ENCODE measurements at places on chromosomes 7 and 10.

DNA sequence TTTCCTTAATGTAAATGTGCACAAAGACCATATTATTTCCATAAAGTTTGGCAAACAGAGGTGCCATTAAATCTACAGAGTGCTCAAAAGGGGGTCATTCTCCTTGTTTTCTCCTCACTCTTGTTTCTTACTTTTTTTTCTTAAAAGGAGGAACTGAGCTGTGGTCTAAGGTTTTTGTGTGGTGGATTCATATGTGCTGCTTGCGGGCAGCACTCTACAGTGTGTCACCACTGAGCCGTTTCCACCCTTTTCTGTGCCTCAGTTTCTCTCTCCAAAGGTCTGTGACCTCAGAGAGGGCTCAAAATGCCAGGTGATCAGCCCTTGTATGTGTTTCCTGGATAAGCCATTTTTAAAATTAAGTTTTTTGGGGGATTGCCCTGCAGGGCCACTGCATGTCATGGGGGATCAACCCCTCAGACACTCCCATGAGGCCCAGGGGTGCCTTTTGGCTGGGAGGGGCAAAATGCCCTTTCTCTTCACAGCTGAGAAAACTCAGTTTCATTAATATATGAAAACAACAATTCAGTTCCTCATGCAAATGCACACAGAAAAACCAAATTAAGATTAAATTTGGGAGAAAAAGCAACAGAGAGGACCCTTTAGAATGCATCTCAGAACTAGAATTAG lies 56.9 kb upstream of the VOPP1 start:
- no peak for DNase-seq

DNA sequence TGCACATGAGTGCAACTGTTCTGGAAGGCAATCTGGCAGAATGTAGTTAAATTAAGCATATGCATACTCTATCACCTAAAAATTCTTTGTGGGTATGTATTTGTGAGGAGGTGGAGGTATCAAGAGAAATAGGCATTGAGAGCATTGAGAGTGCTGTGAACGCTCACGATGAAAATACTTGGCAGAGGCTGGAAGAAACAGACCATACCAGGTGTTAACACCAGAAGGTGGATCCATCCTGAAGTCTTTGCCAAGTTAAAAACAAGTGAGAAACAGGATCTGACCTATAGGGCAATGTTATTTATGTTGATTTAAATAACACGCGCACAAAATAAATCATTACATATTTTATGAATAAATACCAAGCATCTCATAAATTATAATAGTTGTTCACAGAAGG lies 311.6 kb downstream of the PCLO start:
- DNase-seq = no peak

DNA sequence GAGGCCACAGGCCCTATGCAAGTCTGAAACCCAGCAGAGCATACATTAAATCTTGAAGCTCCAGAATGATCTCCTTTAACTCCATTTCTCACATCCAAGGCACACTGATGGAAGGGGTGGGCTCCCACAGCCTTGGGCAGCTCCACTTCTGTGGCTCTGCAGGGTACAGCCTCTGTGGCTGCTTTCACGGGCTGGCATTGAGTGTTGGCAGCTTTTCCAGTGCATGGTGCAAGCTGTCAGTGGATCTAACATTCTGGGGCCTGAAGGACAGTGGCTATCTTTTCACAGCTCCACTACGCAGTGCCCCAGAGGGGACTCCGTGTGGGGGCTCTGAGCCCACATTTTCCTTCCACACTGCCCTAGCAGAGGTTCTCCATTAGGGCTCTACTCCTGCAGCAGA lies 265.7 kb upstream of the MAGI2 start:
- no peak for DNase-seq

GRCh38 chr7:158051776-158052175 lies 535.8 kb downstream of the PTPRN2 start:
- DNase-seq = no peak

GRCh38 chr10:48404646-48405045 lies 98.2 kb downstream of the MAPK8 start:
- DNase-seq = no peak

GRCh38 chr10:80890146-80890545 lies 352.4 kb downstream of the SH2D4B start:
- no peak for DNase-seq

DNA sequence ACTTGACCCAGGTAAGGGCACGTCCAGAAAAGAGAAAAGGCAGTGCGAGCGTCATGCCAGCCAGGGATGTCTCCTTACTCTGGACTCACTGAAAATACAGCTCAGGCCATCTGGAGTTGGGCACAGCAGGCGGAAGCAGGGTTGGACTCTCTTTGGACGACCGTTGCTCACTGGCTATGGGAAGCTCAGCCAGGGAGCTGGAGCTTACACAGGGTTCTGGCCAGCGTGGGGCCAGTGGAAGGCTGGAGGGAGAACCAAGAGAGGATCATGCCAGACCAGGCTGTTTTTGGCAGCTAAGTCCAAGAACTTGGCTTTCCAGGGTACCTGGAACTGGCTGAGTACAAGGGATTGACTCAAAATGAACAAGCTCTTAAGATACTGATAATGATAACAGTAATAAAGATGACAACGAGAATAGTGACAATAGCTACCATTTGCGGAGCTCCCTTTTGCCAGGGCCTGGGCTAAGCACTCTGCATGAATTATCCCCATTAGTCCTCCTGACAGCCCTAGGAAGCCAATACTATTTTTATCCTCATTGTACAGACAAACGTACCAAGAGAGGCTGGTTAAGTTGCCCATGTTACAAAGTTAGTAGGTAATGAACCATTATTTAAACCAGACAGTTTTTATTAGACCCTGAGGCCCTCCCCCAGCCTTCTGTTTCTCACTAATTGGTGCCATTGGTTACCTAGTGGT lies 177.6 kb downstream of the PTPN20 start:
- no peak for DNase-seq

DNA sequence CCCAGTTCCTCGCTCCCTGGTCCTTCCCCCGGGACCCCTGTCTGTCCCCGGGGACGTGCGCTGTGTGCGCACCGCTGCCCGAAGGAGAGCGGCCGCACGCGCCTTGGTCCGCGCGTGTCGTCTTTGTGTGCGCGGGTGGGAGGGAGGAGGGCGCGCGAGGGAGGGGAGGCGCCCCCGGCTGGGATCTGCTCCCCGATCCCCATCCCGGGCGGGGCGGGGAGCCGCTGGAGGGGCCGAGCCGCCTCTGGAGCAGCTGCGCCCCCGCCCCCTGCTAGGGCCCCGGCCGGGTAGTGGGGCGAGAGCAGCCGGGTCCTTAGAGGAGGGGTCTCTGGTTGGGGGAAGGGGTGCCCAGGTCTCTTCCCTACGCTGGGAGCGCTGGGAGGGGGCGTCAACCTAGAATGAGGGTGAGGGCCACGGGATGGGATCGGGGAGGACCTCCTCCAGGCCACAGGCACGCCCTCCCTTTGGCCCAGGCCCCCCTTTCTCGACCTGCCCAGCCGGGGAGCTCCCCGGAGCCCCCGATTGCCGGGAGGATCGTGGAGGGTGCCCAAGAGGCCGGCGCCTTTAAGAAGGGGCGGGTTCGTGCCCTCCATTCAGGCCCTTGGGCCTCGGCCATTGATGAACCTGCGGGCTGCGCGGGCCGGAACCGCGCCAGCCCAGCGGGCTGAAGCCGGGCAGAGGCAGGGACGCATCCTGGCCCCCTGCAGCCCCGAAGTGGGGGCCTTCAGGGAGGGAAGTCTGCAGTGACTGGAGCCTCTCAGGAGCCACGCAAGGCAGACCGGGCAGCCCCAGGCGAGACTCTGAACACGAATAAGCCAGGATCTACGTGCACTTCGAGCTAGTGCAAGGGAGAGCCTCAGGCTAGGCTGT lies 678 bp downstream of the SH2B2 start:
- no peak for DNase-seq

DNA sequence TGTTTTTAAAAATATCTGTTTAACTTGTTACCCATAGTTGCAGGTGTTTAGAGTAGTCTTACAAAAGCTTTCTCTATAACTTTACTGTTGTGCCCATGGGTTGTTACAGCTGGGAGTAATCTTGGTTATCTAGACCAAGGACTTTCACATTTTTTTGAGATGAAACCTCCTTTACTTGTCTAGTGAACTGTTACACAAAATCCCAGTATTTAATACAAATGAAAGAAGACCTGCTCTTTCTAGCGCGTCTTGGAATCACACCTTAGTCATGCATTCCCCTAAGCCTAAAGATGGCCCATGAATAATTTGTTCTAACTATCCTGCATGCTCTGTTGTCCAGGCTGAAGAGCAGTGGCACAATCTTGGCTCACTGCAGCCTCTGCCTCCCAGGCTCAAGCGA lies 38.0 kb downstream of the CSGALNACT2 start:
- DNase-seq = no peak

DNA sequence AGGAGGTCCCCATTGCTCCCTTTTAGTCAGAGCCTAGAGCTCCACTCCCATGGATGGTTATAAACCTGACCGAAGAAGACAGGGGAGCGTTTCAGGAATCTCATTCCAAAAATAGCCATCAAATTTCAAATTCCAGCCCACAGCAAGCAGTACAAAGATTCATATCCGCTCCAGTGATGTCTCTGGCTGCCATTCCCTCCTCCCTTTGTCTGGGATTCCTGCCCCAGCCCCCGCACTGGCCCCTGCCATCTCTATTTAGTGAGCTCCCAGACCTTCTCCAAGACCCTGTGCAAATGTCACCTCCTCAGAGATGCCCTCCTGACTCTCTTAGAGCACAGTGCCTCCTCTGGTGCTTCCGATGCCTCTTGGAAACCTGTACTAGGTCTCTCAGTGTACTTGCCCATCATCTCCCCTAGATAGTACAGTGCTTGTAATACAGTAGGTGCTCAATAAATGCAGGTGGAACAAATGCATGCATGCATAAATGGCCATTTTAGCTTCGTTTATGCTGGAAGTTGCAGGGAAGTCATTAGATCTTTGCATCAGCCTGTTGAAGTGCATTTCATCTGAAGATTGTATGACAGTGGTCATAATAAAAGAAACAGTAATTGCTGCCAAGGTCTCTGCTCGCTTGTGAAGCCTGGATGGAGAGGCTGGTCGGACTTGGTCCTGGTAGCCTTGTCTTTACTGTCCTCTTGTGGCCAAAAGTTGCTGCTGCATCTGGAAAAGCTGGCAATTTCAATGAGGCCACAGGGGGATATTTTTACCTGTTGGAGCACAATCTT lies 32.0 kb upstream of the HABP2 start:
- no peak for DNase-seq

DNA sequence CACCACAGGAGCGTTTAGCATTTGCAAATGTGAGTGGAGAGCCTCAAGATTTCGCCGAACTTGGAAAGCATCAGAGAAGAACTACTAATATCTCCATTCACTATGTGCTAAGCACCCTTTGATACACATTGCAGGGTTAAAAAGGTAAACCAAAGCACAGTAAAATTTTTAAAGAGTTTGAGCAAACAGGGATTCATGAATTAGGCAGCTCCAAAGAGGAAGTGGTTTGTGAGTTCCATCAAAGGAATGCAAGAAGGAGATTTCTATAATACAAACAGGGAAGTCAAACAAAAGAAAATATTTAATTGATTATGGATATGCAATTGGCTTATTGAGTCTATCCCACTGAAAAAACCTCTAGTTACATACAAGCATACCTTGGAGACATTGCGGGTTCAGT lies 81.1 kb upstream of the TMEM72 start:
- no peak for DNase-seq

- DNase-seq = no peak
Measured at GRCh38 chr10:43114743-43115611, 23.3 kb upstream of the CSGALNACT2 start.

GRCh38 chr10:48976196-48976595 lies 36.6 kb upstream of the LRRC18 start:
- no peak for DNase-seq

- DNase-seq = no peak
Measured at GRCh38 chr10:21183025-21183424, 285.9 kb upstream of the NEBL start.

DNA sequence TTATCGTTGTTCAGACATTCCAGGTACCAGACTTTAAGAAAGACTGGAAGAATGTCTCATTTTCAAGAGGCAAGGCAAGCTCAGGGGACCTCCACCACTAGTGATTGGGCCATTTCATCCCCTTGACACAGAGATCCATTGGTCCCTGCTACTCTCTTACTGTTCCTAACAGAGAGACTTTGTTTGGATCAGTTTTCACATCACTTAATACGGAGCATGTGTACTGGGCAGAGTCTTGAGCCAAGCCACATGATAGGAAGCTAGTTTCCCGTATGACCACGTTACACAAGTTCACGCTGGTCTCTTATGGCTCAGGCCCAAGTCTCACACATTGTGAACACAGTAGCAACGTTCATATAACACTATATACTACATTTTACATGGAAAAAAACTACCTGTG lies 269.9 kb downstream of the BAMBI start:
- DNase-seq = no peak

- no peak for DNase-seq
Measured at GRCh38 chr10:27611236-27611635, 107.1 kb downstream of the RAB18 start.

- no peak for DNase-seq
Measured at GRCh38 chr10:126497672-126498071, 109.4 kb upstream of the ADAM12 start.

DNA sequence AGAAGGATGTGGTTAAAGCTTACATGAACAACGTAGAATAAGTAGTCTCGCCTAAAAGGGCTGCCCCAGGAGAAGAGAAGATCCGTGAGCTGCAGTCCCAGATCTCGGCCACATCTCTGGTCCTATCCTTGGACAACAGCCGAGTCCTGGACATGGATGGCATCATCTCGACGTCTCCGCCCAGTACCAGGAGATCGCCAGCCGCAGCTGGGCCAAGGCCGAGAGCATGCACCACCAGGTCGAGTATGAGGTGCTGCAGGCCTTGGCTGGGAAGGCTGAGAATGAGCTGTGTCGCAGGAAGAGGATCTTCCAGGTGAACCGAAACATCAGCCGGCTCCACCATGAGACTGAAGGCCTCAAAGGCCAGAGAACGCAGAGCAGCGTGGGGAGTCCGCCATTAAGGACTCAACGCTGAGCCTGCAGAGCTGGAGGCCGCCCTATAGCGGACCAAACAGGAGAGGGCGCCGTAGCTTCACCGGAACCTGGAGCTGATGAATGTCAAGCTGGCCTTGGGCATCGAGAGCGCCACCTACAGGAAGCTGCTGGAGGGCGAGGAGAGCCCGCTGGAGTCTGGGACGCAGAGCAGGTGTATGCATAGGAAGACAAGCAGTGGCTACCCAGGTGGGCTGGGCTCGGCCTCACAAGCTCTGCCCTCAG lies 22.2 kb downstream of the LIPK start:
- DNase-seq = peak; percentile 9

DNA sequence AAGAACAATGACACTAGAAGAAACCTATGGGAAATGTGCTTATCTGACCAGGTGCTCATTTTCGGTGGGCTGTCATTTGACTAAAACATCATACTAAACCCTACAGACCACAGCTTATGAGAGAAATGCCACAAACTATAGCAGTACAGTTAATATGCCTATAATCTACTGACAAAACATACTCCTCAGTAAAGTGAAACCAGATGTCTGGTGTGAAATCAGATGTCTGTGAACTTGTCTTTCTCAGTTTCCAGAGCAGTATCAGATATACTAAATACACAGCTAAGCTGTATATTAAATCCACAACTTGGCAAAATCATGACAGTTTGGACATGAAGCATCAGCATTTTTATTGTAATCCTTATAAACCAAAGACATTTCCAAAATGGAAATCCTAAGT lies 3.3 kb downstream of the IMMP2L start:
- no peak for DNase-seq

Data from stimulated activated CD8-positive, alpha-beta memory T cell treated with anti-CD3 and anti-CD28 coated beads, Interleukin-7, amount 100 ng/mL, for 24 hours (primary cell).